ENCODE measurements at places on chromosomes 1 and 21.

DNA sequence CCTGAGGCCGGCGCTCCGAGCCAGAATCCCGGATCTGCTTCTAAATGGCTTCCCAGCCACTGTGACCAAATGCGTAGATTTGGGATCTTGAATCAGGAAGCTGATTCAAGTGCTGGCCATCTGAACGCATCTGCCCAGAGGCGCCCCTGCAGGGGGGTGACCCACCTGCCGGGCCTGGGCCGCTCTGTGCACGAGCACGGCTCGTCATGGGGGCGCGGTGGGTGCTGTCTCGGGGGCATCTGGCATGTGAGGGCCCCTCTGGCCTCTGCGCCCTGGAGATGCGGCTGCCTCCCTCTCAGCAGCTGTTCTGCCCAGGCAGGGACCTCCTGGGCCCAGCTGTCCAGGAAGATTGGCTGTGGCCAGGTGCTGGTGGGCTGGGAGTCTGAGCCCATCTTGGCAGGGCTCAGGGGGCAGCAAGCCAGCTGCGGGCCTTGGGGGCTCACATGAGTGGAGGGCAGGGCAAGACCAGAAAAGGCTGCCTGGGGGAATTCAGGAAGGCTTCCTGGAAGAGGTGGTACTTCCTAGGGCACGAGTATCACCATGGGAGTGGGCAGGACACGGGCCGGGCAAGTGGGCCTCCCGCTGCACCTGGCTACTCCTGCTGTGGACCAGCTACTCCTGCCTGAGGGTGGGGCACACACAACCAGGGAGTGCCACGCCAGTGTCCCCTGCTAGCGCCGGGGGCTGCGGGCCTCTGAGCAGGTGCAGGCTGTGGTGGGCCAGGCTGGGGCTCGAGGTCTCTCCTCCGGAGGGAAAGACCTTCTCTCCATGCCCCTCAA is 25.1 kb downstream of the PLCH2 start:
- no peak for DNase-seq

- DNase-seq = no peak
Measured at GRCh38 chr1:23600283-23600682, 41.0 kb upstream of the ID3 start.

DNA sequence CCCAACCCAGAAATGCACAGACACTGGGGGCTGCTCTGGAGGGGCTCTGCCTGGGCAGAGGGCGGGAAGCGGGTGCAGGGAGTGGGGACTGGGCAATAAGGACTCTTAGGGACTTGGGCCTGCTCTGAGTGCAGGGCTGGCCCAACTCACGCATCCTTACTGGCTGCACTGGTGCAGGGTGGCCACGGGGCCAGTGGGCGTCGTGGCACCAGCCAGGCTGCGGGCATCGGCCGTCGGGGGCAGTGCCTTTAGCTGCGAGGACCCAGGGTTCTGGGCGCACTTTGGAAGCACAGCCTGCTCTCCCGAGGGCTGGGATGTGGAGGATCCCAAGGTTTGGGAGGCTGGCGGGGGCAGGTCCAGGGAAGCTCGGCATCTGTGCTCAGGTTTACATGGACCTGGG is 27.1 kb upstream of the TTLL10 start:
- no peak for DNase-seq

GRCh38 chr1:5532811-5533210 is 459.4 kb downstream of the NPHP4 start:
- DNase-seq = no peak

GRCh38 chr1:17922833-17923232 is 167.7 kb downstream of the ACTL8 start:
- DNase-seq = peak; percentile 28

DNA sequence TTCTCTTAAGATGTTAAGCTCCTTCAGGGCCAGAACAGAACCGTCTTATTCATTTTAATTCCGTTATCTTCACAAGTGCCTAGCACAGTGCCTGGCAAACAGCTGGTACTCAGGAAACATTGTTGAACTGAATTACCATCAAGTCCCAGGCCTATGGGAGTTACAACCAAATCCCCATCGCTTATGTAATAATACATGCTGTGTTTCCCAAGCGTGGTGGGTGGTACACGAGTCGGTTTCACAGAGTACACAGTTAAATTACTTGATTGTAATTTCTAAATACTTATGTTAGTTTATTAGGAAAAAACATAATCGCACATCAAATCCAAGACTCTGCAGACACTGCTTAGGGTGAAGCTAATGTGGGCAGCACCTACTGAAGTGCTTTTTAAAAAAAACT is 1.0 kb downstream of the ANGEL2 start:
- no peak for DNase-seq

DNA sequence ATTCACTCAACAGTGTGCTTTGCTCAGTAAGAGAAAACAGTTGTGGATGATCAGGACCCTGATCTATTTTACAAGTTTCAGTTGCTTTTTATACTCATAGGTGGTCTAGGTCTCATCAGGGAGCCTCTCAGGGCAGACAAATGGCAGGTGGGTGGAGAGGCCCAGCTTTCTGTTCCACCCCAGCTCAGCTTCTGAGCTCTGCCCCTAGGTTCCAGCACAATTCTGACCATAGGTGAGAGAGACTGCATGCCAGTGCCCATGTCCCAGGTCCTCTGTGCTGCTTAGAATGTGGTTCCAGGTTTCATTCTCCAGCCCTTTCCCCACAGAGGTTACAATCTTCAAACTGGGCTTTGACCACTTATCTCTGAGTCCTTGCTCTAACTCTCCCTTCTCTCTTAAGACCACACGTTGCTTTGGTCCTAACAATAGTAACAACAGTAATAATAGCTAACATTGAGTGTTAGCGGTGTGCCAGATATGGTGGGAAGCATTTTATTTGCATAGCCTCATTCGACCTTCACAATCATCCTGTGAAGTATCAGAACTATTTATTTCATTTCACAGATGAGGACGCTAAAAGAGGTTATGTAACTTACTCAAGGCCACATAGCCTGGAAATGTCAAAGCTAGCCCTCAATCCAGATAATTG is 19.6 kb upstream of the DUSP10 start:
- DNase-seq = no peak

DNA sequence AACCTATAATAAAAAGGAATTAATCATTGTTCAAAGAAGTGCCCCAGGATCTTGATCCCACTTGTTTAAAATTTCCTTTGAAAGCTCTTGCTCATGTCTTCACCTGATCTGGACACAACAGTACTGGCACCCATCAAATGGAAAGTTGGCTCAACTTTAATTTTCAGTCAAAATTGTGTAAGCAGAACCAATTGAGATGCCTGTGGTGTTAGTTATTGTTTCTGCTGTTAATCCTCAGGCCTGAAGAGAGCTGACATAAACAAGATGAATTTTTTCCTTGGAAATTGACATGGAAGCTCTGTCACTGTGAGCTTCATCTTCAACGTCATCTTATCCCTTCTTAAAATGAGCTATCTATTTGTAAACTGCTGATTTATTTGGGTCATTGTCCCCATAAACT is 88.3 kb upstream of the TNFSF4 start:
- no peak for DNase-seq

DNA sequence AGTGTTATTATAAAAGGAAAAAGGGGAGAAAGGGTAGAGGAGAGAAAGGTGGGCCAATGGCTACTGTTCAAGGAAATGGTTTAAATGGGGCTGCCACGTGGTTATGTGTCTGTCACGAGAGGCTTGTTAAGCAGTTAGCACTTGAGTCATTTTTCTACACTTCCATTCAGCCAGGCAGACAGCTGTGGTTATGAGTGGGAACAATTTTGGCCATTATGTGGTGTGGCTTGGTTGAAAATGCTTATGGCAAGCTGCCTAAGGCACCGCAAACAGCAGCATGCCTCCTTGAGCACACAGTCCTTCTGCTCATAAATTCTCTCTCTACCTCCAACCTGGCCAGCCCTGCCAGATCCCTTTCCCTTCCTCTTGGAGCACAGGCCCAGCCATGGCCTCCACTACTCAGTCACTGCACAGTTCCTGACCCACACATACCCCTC is 3.2 kb upstream of the SRM start:
- DNase-seq = no peak

GRCh38 chr1:154962156-154962749 is 671 bp upstream of the PYGO2 start:
- DNase-seq = no peak

- DNase-seq = no peak
Measured at GRCh38 chr1:161427733-161428516, 60.2 kb upstream of the CFAP126 start.

- DNase-seq = no peak
Measured at GRCh38 chr1:206732508-206732907, 38.1 kb upstream of the IL19 start.

- DNase-seq = no peak
Measured at GRCh38 chr1:198631292-198631691, 7.5 kb upstream of the PTPRC start.

- no peak for DNase-seq
Measured at GRCh38 chr1:61202854-61203598, 120.7 kb downstream of the NFIA start.

GRCh38 chr1:215963621-215964020 is 396.5 kb downstream of the KCTD3 start:
- DNase-seq = no peak

DNA sequence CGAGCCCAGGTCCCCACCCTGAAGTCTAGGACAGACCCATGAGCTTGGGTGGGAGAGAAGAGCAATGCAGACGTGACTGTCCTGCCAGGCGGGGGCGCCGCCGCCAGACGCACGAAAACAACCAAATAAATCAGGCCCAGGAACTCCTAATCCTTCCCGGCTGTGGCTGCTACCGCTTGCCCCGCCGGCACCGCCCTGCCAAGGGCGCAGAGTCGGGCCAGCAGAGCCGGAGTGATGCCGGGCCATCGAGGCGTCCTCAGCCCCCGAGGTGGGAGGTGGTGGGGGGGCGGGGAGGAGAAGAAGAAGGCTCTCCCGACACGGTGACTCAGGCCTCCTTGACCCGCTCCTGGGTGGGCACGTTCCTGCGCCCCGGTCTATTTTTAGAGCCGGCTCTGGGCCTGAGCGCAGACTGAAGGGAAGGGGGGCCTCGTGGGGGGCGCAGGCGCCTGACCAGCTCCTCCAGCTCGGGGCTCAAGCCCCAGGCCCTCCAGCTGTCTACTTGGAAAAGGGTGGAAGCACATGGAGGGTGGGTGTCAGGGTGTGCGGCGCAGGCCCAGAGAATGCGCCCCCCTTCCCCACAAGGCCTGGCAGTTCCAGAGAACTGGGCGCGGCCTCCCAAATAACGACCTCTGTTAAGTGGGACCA is 10.7 kb upstream of the COL16A1 start:
- peak; percentile 85 for DNase-seq

- DNase-seq = no peak
Measured at GRCh38 chr1:212186427-212187207, 98.6 kb upstream of the PPP2R5A start.

GRCh38 chr1:117137281-117137855 is 15.8 kb upstream of the TRIM45 start:
- no peak for DNase-seq

DNA sequence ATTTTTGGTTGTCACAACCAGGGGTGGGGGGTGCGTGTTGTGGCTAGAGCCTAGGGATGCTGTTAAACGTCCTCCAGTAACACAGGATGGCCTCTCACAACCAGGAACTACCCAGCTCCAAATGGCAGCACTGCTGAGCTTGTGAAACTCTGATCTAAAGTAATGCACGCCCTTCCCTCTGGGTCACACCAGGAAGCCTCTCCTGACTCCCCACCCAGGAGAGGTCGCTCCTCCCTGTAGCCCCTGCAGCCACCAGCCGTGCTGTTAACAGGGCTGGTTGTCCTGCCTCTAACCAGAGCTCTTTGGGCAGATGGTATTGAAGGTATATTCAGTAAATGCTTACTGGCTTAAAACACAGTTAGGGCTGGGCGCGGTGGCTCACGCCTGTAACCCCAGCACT is 73.2 kb downstream of the NKAIN1 start:
- DNase-seq = no peak

- DNase-seq = no peak
Measured at GRCh38 chr1:41293779-41294178, 51.7 kb upstream of the SCMH1 start.

- DNase-seq = peak; percentile 59
Measured at GRCh38 chr1:32250893-32251716, at the start of gene LCK. TSS of gene LCK (plus strand) at chr1:32251265. CDS start at chr1:32274330, 23,065 bp downstream.

DNA sequence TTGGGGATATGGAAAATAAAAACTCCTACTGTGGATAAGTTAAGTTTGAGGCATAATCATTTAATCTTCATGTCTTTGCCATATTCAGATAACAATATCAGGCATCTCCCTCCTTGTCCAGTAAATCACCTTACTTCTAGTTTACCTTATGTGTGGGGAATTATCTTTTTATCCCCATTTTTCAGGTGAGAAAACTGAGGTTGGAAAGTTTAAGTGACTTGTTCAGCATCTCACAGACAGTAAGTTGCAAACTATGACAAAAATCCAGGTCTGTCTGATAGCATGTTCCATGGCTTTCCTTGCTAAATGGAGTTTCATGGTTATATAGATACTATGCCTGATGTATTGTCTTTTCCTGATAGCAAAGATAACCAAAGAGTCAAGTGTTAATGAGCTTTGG is 79.7 kb downstream of the TMEM200B start:
- no peak for DNase-seq

DNA sequence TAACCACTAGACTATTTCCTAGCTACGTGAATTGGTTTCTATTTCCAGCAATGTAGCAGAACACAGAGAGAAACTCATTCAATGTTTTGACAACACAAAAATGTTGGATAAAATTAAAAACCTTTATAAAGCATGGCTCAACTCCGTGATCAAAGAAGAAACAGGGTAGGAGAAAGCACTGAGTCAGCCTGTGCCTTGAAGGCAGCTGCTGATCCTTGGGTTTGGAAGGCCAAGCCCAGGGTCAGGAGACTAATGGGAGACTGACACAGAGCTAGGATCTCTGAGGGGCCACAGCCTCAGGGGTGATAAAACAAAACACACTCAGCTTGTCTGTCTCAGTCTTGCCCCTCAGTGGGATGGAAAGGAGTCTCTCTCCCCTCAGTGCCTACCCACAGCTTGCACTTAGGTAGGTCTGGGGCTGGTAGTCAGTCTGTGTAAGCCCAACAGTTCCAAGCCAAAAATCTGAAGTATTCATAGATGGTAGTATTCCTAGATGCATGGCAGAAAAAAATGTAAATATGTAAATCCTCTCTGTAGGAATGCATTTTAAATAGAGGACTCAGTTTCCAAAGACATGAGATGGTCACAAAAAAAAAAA is 53.3 kb downstream of the B3GALNT2 start:
- no peak for DNase-seq

DNA sequence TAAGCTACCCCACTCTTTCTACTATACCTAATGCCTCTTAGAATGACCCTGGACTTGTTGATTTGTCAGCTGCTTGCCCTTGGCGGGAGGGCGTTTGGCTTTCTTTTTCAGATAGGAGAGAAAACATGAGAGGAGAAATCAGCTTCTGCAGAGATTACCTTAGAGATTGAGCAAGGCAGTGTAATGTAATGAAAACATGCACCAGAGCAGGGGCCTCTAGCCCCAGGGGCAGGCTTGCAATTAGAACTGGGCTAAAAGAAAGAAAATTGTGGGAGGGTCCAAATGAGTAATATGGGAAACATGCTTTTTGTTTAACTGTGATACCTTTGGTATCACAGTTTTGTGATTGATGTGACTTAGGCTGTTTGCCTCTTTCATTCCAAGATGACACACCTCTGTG is 89.7 kb downstream of the PBX1 start:
- DNase-seq = no peak

GRCh38 chr1:156717351-156717750 is 10.9 kb upstream of the METTL25B start:
- no peak for DNase-seq
